ENCODE measurements at places on chromosomes 1 and 21.

- DNase-seq = no peak
These were observed 133.1 kb downstream of the CAMTA1 start for GRCh38 chr1:6918186-6918924.

GRCh38 chr21:37503848-37504467, 137.4 kb downstream of the DYRK1A start:
- no peak for DNase-seq

DNA sequence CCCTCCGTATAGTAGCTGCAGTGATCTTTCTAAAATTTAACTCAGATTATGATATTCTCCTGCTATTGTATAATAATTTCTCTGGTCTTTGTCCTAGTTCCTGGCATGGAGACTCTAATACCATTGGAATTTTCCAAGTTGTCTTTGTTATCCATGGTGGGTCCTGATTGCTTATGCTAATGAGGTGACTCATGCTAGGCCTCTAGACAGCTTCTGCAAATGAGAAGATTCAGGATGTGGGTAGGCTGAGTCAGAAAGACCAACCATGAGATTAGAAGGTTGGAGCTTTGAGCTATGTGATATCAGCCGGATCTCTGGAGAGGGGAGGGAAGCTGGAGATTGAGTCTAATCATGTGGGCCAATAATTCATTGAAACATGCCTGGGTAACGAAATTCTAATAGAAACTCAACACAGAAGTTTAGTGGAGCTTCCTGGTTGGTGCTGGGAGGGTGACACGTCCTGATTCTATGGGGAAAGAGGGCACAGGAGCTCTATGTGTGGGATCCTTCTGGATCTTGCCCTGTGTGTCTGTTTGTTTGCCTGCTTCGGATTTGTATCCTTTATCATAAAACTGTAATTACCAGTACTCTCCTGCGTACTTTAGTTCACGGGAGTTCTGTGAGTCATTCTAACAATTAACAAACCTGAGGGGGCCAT, 73.2 kb upstream of the CNIH3 start:
- no peak for DNase-seq

GRCh38 chr1:22739648-22740385, 29.2 kb downstream of the EPHB2 start:
- no peak for DNase-seq

DNA sequence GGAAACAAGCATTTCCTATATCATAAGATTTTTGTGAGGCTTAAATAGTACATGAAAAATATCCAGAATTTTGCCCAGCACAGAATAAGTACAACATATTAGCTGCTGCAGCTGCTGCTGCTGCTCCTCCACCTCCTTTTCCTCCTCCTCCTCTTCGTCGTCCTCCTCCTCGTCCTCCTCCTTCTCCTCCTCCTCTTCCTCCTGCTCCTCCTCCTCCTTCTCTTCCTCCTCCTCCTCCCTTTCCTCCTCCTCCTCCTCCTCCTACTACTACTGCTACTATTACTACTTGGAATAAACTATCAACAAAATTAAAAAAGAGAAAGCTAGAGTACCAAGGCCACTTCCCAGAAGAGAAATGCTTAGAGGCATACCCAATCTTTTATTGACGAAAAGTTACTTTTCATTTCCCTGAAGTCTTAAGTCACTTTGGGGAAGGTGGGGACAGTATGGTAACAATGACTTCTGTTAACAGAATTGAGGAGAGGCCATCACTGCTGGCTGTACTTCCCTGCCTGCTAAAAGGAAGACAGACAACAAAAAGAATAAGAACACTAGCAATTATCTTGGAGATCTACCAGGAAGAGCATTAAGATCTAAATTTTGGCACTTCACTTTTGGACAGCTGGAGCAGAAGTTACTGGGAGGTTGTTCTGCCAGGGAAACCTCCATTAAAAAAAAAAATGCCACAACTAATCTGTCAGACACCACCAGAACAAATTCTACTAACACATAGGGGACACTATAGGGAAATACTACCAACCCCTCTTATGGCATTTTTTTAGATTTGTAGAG, 7.1 kb downstream of the DENND1B start:
- DNase-seq = no peak

DNA sequence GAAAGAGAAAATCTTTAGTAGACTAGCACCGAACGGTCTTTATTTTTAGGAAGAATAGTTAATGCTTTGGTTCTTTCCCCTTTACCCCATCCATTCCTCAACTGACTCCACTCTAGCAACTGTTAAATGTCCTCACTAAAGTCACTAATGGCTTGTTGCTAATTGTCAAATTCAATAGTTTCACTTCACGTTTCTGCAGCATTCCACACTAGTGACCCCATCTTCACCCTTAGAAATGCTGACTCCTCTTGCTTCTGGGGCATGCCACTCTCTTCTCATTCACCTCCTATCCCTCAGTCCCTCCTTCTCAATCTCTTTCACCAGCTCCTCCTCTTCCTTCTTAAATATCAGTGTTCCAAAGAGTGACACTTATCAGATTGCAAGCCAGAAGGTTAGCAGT, 19.4 kb upstream of the CADM3 start:
- no peak for DNase-seq

GRCh38 chr1:29395736-29396437, 159.6 kb downstream of the PTPRU start:
- DNase-seq = no peak

DNA sequence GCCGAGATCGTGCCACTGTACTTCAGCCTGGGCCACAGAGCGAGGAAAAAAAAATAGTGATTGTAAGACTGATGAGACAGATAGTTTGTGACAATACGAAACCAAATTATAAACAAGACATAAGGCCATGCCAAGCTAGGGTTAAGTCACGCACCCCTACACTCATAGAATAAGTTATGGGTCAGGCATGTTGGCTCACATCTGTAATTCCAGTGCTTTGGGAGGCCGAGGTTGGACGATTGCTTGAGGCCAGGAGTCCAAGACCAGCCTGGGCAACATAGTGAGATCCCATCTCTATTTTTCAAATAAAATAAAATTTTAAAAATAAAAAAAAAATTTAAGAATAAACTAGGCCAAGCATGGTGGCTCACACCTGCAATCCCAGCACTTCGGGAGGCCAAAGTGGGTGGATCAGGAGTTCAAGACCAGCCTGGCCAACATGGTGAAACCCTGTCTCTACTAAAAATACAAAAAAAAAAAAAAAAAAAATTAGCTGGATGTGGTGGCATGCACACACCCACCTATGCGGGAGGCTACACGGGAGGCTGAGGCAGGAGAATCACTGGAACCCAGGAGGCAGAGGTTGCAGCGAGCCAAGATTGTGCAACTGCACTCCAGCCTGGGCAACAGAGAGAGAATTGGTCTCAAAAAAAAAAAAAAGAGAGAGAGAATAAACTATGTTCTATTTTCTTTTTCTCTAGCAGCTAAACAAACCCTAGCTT, 50.1 kb upstream of the SPOCD1 start:
- DNase-seq = no peak

DNA sequence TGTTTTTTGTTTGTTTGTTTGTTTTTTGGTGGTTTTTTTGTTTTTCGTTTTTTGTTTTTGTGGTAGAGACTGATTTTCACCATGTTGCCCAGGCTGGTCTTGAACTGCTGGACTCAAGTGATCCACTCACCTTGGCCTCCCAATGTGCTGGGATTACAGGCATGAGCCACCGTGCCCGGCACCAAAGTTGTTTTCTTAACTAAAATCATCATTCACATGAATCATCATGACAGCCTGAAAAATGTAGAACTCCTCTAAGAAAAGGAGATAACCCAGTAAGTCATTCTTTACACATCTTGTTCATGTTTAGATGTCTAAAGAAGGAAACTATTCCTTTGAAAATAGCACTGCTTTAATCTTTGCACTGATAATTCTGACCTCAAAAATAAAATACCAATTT, 37.5 kb downstream of the DISP1 start:
- no peak for DNase-seq

DNA sequence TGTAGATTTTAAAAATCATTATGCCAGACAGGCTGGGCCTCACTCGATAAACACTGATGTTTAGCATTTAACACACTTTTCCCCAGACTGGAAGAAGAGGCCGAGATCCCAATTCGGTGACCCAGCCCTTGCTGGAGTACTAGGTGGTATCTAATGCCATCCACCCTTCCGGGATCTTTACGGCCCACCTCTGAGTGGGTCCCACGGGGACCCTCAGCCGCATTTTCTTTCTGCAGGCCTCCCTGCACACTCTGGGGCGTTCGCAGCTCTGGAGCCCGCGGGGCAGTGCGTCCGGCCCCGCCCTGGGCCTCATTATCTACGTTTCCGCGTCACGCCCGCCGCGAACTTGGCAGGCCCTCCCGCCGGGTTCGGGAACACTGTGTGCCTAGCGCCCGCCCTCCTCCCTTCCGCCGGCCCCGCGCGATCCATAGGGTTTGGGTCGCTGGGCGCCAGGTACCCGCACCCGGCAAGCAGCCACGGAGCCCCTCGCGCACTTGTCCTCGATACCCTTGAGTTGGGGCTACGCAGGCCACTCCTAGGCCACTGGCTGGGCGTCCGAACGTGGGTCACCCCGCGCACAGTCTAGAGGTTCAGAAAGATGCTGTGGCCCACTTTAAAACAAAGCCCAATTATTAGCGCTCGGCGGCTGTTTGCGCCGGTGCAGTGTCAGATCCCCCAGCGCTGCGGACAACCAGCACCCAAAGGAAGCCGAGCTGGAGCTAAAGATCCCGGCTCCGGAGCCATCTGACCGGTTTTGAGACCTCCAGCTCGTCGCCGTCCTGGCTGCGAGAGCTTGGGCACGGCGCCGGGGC, 950 bp upstream of the EVA1C start:
- DNase-seq = peak; percentile 59

DNA sequence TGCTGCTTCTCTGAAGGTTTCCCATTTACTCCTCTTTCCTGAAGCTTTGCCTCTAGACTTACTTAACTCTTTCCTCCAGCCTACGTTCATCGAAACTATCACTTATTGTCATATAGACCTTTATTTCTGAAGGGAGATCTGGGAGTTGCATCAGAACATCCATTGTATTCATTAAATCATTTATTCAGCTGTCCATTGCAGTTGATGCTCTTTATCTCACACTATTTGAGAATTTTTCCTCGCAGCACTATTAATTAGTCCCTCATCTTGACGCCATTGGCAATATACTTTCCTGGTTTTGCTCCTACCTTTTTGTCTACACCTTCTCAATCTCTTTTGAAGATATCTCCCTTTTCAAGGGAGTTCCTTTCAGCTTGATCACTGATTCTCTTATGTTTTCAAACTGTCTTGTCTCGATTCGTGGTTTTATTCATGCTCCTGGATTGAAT, 757 bp upstream of the LRIF1 start:
- DNase-seq = no peak

GRCh38 chr1:226154593-226154992, 31.9 kb downstream of the ACBD3 start:
- DNase-seq = no peak

- no peak for DNase-seq
These were observed at the start of gene HRNR for GRCh38 chr1:152224093-152224492. TSS of gene HRNR (minus strand) at chr1:152224193. CDS start at chr1:152223253, 940 bp downstream.

- DNase-seq = no peak
These were observed 36.2 kb upstream of the UBE2U start for GRCh38 chr1:64167176-64167575.

DNA sequence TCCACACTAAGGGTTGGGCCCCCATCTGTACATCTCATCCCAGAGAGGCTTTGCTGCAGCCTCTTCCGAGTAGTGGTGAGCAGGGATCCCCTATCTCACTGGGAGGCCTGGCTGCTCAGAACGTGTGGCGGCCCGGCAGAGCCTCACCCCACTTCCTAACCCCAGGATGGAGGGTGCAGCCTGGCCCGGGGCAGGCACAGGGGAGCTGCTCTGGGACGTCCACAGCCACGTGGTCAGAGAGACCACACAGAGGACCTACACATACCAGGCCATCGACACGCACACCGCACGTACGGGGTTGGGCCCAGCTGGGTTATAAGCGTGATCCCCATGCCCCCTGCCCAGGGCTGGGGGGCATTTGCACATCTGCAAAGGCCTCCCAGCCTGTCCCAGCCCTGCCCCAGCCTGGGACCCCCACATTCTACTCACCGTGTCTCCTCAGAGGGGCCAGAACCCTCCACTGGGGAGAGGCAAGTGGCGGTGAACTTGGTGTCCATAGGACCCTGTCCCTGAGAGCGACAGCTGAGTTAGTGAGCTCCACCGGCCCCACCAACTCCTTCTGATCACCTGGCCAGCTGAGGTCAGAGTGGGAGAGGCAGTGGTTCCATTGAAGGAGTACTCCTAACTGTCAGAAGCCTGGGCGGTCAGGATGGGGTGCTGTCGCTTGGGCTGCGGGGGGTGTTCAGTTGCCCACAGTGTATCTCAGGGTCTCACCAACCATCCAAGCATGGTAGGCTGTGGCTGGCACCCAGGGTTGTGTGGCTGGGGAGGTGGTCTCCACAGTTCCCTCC, 41.2 kb downstream of the TRIM11 start:
- DNase-seq = no peak

- DNase-seq = no peak
These were observed 7.9 kb upstream of the PHGDH start for GRCh38 chr1:119703666-119704450.

DNA sequence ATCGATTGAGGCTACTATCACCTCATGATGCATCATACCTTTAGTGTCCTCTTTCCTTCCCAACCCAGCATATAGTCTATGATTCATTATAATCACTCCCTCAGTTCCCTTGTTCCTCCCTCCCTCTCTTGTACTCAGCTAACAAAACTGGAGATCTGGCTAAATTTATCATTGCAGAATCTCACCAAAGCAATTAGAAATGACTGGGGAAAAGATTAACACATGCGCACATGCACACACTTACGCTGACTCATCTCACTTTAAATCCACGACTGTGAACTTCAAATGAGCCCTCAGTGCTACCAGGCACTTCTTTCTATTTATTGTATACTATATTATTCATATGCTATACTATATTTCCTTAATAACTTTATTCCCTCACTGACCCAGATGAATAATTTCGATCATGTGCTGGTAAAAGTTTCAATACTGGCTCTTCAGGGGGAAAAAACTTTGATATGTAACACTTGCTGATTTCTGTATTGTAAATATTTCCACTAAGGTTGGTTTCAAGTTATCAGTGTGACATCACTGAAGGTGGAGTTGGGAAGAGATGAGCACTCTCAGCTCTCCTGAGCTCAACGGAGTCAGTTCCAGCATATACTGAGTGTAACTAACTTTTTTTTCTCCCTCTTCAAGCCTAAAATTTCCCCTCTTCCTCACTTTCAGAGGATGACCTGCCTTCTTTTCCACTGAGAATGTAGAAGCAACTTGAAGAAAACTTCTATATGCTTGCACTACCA, 613.7 kb upstream of the B3GALT2 start:
- DNase-seq = no peak

DNA sequence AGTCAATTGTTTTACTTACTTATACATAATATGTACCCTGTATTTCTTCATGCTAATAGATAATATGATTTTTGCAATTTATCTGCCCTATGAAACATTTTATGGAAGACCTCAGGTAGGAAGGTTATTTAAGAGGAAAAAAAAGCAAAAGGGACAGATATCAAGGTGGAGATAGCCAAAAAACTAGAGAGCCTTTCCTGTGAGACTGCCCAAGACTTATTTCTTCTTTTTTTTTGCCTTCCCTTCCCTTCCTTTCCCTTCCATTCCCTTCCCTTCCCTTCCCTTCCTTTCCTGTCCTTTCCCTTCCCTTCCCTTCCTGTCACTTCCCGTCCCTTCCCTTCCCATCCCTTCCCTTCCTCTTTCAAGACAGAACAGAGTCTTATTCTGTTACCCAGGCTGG, 80.6 kb upstream of the HMCN1 start:
- DNase-seq = no peak

GRCh38 chr1:149845416-149845815, 54.0 kb upstream of the BOLA1 start:
- DNase-seq = no peak
